ENCODE measurements at places on chromosomes 16 and 17.
A peak's percentile ranks its signal among the peaks of the same experiment; 100 is the strongest.

- no peak for DNase-seq
Measured at GRCh38 chr16:16908077-16908476, 529.1 kb downstream of the NPIPA7 start.

DNA sequence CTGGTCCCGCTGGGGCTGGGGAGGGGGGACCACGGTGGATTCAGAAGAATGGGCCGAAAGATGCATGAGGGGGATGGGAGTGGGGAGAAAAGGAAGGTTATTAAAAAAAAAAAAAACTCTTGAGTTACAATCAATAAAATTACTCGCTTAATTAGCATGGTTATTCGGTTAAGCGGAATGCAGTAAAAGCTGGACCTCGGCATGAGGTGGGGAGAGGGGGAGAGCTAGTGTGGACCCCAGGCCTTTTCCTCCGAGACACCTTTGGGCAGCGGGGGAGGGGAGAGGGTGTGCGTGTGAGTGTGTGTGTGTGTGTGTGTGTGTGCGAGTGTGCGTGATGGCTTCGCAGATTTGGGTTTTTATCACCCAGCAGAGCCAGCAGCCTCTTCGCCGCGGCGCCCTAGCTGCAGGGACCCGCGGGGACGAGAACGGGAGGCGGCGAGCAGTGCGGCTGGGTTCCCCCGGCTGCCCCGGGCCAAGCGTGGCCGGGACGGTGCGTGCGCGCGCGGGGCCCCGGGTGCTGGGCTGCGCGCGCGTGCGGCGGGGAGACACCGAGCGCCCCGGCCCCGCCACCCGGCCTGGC is 3.7 kb downstream of the BAHCC1 start:
- no peak for DNase-seq

DNA sequence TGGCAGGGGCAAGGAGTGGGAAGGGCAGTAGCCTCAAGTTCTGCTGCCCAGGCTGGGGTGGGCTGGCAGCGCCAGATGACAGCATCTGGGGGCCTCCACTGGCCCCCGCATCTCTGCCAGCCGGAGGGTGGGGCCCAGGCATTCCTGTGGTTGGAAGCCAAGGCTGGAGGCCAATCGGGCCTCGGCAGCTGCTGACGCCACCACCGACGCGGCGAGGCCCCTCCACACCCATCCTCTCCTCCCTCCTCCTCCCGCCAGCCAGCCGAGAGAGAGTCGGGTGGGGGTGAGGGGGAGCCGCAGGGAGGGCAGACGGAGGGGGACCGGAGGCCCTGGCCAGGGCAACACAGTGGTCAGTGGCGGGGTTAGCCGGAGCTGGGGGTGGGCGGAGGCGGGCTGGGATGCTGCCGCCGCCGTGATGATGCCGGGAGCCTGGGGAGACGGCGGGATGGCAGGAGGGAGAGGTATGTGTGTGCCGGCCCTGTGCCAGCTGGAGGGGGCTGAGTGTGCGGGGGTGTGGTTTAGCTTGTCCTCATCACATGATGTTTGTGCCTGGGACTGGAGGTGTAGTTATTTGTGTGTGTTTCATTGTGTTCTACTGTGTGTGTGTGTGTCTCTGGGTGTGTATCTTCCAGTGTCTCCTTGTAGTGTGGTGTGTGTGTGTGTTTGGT is 36.6 kb downstream of the ARHGAP23 start:
- no peak for DNase-seq

GRCh38 chr16:21600031-21600773 is 825 bp downstream of the METTL9 start:
- peak; percentile 20 for DNase-seq

DNA sequence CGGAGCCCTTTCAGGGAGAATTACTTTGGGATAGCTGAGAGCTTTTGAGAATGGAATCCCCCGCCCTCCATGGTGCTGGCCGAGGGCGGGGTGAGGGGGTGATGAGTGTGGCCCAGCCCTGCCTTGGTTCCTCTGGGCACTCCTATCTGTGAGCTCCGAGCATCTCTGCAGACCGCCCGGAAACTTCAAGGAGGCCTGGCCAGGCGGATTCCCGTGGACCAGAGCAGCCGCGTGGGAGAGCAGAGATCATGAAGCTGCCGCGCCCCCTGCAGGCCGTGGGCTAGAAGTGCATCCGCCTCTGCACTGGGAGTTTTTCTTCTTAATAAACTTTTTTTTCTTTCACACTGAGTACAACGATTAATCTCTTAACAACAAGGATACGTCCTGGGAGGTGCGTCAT is 392.9 kb upstream of the EEF2KMT start:
- no peak for DNase-seq

GRCh38 chr16:30755955-30756780 is 5.7 kb downstream of the CFAP119 start:
- DNase-seq: no peak

GRCh38 chr16:31420037-31420436 is 8.1 kb downstream of the COX6A2 start:
- no peak for DNase-seq

DNA sequence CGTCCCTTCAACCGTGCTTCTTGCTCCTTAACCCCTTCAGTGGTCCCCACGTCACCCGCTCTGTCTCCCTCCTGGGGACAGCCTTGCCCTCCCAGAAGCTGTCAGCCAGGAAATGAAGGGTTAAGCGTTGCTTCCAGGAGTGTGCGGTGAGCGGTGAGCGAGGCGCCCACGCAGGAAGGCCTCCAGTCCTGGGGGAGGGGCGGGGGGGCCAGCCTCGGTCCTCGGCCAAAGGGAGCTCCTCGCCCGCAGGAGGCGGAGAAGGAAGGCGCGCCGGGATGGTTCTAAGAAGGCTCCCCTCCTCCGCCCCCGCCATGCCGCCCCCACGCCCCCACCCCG is 2.3 kb downstream of the RBFOX3 start:
- no peak for DNase-seq

DNA sequence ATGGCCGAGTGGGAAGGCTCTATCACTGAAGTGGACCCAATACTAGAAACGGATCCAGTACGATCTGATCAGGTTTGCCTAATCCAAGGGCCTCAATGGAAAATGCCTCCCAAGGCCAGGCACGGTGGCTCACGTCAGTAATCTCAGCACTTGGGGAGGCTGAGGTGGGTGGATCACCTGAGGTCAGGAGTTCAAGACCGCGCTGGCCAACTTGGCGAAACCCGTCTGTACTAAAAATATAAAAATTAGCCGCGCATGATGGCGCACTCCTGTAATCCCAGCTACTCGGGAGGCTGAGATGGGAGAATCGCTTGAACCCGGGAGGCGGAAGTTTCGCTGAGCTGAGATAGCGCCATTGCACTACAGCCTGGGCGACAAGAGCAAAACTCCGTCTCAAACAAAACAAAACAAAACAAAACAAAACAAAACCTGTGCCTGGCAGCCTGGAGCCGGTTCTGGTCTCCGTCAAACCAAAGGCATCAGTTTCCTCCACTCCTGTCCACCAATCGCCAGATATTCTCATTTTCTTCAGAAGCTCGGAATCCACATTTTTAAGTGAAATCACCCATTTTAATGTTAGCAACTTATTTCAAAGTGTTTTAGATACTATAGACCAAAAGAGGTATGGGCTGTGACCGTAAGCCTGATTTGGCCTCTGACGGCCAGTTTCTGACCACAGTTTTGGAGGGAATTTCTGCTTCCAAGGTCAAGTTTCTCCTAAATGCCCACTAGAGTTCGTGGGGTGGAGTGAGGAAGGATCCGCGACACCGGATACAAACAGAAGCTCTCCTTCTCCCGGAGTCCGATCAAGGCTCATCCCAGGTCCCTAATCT is 664 bp downstream of the NQO1 start:
- DNase-seq: no peak

GRCh38 chr17:63928172-63928666 is 3.9 kb downstream of the CD79B start:
- no peak for DNase-seq

All from GM19239 (cell line).